Stimulated activated CD4-positive, alpha-beta T cell treated with anti-CD3 and anti-CD28 coated beads, Interleukin-12 subunit alpha, Interleukin-12 subunit beta, amount 100 ng/mL, for 24 hours (primary cell): ENCODE measurements at places on chromosomes 1 and 21.

GRCh38 chr1:201128476-201128875, 1.5 kb upstream of the ASCL5 start:
- DNase-seq, result no peak

GRCh38 chr1:228141226-228142044, 1.4 kb downstream of the GUK1 start:
- no peak for DNase-seq

DNA sequence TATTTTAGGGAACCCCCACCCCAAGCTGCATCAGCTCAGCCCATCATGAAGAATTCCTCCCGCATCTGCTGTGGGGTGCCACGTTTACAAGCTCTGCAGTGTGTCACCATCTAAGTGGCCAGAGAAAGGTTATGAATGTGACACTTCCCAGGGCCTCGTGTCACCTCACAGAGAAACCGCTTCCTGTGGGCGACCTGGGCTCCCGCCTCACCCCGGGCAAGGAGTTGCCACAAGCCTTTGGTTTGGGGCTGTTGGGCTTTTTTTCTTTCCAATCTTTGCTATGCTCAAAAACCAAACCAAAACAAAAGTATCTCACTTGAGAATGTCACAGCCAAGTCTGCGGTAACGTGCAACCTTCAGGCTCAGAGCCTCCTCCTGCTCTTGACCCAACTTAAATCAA, 82.1 kb upstream of the ARHGEF16 start:
- no peak for DNase-seq

DNA sequence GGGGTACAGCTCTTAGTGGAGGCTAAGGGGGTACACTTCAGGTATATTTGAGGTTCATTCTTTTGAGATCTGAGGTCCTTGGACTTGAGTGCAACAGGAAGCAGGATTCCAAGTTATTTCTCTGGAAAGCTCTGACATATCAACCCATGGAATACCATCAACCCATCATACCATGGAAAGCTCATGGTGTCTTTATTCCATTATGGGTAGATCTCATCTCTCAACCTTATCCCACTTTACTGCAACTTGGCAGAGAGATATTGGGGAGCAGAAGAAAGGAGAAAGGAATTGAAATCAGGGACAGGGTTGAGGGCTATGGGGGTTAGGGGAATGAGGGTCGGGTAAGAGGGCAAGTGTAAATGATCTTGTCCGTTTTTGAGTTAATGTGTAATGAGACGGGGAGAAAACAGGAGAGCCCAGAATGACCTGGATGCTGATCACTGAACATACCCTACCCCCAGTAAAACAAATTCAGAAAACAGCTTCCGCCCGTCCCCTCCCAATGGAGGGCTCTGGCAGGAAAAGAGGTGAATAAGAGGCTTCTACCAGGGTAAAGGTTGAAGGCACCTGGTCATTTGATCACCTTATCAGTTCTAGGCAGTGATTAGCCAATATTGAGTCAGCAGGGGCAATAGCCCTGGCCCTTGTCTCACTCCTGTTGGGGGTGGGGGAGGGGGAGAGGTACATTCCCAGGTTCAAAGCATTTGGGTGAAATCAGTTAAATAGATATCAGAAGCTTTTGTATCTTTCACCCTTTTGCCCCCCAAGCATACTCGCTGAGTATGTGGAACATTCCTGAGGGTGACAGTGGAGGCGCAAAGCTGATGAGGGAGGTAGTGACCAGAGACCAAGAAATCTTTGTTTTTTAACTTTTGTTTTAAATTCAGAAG, 622 bp upstream of the APOA2 start:
- DNase-seq, result no peak

- DNase-seq, result no peak
These were observed 29.5 kb downstream of the CEP350 start for GRCh38 chr1:179984101-179984500.

- no peak for DNase-seq
These were observed 21.0 kb upstream of the EPS8L3 start for GRCh38 chr1:109784551-109785252.

GRCh38 chr21:33490991-33491372, 534 bp downstream of the DNAJC28 start:
- no peak for DNase-seq

GRCh38 chr1:239856067-239856466, 235.6 kb upstream of the FMN2 start:
- DNase-seq, result no peak

DNA sequence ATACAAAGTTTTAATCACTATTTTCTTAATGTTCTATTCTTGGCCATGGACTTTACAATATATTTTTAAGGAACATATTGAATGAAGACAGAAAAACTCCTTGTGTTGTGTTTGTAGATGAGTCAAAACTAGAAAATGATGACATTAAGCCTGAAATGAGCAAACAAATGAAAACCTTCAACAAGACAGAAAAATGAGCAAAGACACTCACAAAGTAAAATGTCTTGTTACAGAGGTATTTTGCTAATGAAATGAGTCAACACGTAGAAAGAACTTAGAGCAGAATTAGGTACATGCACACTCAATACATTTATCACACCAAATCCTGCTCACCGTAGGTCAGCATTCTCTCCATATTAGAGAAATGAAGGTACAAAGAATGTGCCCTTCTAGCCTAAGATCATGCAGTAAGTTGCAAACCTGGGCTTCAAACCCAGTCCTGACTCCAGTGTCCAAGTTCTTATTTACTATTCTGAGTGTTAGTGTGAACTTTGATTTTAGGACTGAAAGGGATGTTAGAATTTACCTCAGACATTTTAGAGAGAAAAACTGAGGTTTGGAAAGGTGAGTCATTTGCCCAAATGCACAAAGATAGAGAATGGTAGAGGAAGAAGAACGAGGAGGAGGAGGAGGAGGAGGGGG, 133.9 kb upstream of the SGIP1 start:
- DNase-seq, result no peak

GRCh38 chr1:231421546-231421970, 529 bp downstream of the EGLN1 start:
- DNase-seq, result peak; percentile 17
